Stimulated activated CD8-positive, alpha-beta memory T cell treated with anti-CD3 and anti-CD28 coated beads, Interleukin-12 subunit alpha, Interleukin-12 subunit beta, amount 100 ng/mL, for 4 hours (primary cell): ENCODE measurements at places on chromosomes 7 and 10.

DNA sequence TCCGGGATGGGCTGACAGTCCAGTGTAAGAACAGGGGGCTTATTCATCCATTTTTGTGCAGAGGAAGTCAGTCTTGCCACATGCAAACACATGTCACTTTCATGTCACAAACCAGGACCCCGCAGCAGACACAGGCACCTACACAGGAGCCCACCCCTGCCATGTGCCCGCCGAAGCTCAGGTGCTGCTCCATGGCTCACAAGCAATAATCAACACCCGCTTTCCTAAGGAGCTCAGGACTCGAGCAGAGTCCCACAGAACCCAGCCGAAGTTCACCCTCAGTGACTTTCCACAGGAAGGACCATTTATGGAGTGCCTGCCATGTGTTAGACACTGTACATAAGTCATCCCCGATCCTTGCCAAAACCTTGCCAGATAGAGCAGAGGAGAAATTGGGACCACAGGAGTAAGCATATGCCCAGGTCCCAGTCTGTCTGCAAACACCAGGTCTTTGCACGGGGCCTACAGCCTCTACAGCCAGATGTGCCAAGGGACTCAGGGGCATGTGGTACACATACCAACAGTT, 99.4 kb downstream of the EBF3 start:
- DNase-seq: no peak

GRCh38 chr10:12394241-12395033, 45.1 kb downstream of the CAMK1D start:
- no peak for DNase-seq

GRCh38 chr7:2729893-2730716, 42.1 kb downstream of the AMZ1 start:
- no peak for DNase-seq

- peak; percentile 30 for DNase-seq
These were observed 31.9 kb downstream of the PIP4K2A start for GRCh38 chr10:22682237-22683139.

DNA sequence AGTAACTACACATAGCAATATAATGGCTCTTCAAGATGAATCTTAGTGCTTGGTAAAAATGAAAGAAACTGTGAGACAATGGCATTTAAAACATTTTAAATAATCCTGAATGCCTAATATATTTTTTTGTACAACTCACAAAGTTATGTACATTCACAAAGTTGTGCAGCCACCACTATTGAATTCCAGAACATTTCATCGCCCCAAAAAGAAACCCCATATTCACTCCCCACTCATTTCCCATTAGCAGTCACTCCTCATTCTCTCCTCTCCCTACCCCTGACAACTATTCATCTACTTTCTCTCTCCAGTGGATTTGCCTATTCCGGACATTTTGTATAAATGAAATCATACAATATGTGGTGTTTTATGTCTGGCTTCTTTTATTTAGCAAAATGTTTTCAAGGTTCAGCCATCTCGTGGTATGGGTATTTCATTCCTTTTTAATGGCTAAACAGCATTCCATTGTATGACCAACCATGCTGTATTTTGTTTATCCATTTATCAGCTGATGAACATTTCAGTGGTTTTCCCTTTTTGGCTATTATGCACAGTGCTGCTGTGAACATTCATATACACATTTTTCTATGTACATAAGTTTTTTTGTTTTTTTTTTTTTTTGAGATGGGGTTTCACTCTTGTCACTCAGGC, 34.7 kb downstream of the ENTPD7 start:
- DNase-seq: no peak
